ENCODE measurements at places on chromosomes 12 and 14.
A peak's percentile ranks its signal among the peaks of the same experiment; 100 is the strongest.

GRCh38 chr12:58272461-58272860 is 331.1 kb downstream of the ATP23 start:
- no peak overlapping the region for H3K27ac ChIP-seq
- H3K36me3 ChIP-seq = no peaks in the 10 kb centered on the region
- no peaks in the 10 kb centered on the region for H3K27me3 ChIP-seq
- no peak for DNase-seq
- H3K4me1 ChIP-seq = no peaks in the 10 kb centered on the region
- no peak overlapping the region for H3K4me3 ChIP-seq

GRCh38 chr14:24334431-24335291 is at the start of gene ADCY4:
Gene ADCY4 (minus strand): TSS chr14:24335071. CDS start chr14:24334652, 419 bp downstream.
- H3K36me3 ChIP-seq = peaks cover 37% of the 10 kb centered on the region
- H3K4me1 ChIP-seq = peaks cover 56% of the 10 kb centered on the region
- H3K27me3 ChIP-seq = peaks cover 4% of the 10 kb centered on the region
- H3K27ac ChIP-seq = no peak within 1 kb of the TSS
- H3K4me3 ChIP-seq = peak within 1 kb of the TSS; percentile 77

DNA sequence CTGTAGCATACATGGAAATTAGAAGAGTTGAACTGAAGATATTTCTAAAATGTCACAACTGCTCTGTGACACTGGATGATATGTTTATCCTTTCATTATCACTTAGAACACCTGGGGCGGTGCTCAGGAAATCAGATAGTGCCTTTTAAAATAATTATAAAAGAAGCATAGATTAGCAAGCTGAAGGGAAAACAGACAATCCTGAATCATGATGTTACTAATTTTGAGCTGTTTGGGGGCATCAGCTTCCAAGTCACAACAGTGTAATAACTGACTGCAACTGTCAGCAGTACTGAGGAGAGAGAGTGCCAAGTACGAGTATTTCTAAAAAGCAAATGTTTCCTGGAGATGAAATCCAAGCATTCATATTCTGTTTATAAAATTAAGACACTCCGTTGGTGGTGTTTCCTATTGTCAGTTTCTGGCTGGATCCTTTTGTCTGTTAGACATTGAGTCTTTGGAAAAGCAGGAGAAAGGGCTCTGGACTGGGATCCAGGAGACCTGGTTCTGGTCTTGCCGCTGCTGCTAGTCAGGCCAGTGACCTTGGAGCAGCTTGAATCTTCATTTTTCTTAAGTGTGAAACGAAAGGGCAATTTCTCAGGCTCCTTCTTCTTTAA is 380.1 kb downstream of the EGLN3 start:
- H3K36me3 ChIP-seq = no peaks in the 10 kb centered on the region
- H3K27me3 ChIP-seq = no peaks in the 10 kb centered on the region
- no peak for DNase-seq
- H3K27ac ChIP-seq = no peak overlapping the region
- no peak overlapping the region for H3K4me3 ChIP-seq

DNA sequence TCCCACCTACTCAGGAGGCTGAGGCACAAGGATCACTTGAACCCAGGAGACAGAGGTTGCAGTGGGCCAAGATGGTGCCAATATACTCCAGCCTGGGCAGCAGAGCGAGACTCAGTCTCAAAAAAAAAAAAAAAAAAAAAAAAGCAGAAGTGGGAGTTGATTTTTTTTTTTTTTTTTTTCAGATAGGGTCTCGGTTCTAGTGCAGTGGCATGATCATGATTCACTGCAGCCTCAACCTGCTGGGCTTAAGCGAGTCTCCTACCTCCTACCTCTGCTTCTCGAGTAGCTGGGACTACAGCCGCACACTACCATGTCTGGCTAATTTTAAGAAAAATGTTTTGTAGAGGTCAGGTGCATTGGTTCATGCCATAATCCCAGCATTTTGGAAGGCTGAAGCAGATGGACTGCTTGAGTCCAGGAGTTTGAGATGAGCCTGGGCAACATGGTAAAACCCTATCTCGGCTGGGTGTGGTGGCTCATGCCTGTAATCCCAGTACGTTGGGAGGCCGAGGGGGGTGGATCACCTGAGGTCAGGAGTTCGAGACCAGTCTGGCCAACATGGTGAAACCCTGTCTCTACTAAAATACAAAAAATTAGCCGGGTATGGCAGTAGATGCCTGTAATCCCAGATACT is 16.3 kb upstream of the HSP90AA1 start:
- no peaks in the 10 kb centered on the region for H3K4me1 ChIP-seq
- peaks cover 3% of the 10 kb centered on the region for H3K36me3 ChIP-seq
- H3K4me3 ChIP-seq = no peak overlapping the region
- DNase-seq = no peak

DNA sequence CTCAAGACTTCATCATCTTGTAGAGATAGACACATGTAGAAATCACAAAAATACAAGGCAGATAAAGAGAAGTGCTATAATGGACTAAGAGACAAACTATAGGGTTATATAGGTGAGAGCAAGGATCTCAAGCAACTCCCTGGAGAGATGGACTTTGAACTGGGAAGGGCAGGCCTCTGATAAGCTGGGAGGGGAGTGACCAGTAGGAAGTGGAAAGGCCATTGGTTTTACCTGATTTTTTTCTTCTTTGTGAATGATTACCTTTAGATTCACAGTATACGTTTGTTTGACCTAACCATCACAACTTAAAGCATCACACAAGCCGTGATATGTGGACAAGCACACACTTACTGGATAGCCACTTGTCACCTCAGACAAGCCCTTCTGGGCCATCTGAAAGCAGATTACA is 5.2 kb upstream of the TEP1 start:
- no peak overlapping the region for H3K4me3 ChIP-seq
- DNase-seq = no peak
- peaks cover 6% of the 10 kb centered on the region for H3K4me1 ChIP-seq
- H3K36me3 ChIP-seq = peaks cover 3% of the 10 kb centered on the region

DNA sequence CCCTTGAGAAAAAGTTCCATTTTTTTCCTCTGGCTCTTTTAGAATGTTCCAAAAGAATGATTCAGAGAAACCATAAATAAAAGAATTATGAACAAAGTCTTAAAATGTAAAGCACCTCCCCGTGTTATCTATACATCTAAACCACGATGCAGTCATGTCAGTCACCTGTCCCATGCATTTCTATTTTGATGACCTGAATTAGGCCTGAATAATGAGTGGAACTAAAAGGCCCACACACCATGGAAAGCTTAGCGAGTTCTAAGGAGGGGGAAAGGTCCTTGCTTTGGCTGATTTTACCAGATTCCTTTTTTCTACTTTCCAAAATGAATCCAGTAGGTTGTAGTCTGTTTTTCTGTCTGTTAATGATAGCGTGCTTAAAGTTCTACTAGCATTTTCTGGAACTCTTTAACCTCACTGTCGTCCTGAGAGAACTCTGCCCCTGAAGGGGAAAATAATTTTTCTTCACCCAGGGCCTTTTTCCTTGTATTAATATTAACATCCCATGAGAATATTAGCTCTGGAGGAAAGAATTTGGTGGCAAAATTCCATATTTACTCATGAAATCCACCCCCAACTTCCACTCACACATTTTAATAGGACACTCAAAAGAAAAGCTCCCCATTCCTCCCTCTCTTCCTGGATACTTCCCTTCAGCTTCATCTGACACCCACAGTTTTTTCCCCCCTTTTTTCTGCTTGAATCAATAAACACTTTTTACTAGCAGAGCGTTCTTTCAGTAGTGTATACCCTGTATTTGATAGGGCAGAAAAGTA is 266.3 kb upstream of the DIO2 start:
- H3K27me3 ChIP-seq = no peaks in the 10 kb centered on the region
- H3K27ac ChIP-seq = no peak overlapping the region
- no peaks in the 10 kb centered on the region for H3K36me3 ChIP-seq
- H3K4me1 ChIP-seq = no peaks in the 10 kb centered on the region
- no peak for DNase-seq

GRCh38 chr12:78220811-78221210 is 390.1 kb downstream of the NAV3 start:
- no peaks in the 10 kb centered on the region for H3K36me3 ChIP-seq
- no peak for DNase-seq
- H3K4me3 ChIP-seq = no peak overlapping the region

GRCh38 chr12:20210621-20211215 is 157.6 kb upstream of the PDE3A start:
- H3K4me1 ChIP-seq = no peaks in the 10 kb centered on the region
- DNase-seq = no peak
- H3K36me3 ChIP-seq = no peaks in the 10 kb centered on the region
- no peaks in the 10 kb centered on the region for H3K27me3 ChIP-seq

DNA sequence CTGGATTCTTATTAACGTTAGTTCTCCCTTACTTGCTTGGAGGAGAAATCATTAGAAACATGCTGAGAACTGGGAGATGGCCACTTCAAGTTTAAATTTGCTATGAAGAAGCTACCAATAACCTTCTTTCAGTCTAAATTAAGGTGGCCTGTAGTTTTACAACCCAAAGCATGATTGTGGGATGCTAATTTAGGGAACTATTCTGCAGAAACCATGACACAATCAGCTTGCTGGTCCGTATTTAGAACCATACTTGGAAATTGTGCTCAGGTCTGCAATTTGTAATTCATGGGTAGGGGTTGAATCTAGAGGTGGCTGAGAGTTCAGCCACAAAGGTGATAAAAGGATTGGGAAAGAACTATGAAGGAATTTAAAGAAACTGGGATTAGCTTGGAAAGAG is 405.7 kb downstream of the RAD51B start:
- no peaks in the 10 kb centered on the region for H3K36me3 ChIP-seq
- no peak overlapping the region for H3K27ac ChIP-seq
- no peak for DNase-seq
- H3K4me1 ChIP-seq = no peaks in the 10 kb centered on the region

DNA sequence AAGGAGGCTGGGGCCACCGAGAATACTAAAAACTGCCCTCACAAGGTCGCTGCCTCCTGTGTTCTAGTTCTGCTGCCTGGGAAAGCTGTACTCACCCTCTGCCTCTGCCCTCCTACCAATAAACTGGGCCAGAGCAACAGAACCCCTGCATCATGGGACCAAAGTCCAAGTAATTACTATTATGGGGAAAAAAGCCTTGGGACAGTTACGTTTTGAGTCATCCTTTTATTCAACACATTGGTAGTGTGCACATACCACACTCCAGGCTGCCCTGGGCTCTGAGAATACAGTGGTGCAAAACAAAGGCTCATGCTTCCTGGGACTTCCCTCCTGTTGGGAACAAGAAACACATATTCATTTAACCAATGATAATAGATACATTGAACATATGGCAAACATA is 49.0 kb downstream of the CACNA1C start:
- no peak for DNase-seq
- no peaks in the 10 kb centered on the region for H3K36me3 ChIP-seq
- H3K4me1 ChIP-seq = no peaks in the 10 kb centered on the region
- peaks cover 18% of the 10 kb centered on the region for H3K27me3 ChIP-seq

DNA sequence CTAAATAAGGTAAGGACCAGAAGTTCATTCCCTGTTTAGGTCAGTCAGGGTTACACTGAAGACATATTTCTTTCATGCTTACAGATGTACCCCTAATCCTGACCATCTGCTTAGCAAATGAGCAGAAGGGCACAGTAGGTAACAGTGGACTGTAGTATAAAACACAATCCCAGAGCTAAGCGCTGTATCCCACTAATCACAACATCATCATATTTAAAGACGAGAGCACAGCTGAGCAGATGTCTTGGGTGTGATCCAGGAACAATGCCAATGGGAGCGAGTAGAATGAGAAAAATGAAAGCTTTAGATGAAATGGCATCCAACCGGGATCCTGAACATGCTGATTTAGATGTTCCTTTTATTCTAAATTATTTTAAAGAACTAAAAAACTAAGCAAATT is 213.4 kb downstream of the CCER1 start:
- no peak for DNase-seq
- H3K27me3 ChIP-seq = no peaks in the 10 kb centered on the region
- H3K36me3 ChIP-seq = no peaks in the 10 kb centered on the region
- no peaks in the 10 kb centered on the region for H3K4me1 ChIP-seq
- H3K4me3 ChIP-seq = no peak overlapping the region

DNA sequence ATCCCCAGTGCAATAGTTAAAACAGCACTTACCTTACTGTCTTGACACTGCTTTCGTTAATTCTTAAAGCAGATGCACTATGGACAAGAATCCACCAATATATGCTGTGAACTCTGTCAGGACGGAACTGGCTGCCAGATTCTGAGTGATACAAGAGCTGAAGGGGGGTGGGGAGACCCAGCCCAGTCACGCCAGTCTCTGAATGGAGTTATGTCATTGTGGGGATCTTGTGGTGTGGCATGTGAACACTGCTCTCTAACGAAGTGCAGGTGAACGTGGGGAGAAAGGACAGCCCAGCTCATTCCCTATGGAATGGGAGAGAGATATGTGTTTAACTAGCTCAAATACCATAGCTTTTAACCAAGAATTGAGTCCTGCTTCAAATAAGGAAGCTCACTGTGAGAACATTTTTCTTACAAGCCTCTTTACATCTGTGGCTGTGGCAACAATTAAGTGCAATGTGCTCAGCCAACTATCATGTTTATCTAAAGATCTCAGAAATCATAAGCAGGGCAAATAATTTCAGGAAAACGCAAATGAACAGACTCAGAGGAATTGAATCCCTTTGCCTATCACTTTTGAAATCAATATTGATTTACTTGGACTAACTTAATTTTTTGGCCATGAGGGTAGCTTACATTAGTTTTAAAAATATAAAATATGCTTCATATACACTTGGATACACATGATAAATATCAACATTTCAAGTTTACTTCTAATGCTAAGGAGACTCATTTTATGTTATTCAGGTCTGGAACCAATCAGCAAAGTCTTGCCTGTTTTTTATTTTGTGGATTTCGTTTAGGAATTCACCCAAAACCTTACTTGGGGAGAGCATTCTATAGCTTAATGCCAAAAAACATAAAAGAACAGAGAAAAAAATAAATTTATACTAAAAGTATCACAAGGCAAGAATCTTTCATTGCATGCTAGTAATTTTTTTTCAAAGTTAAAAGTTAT is at the start of gene LUM:
LUM (minus strand) TSS at position 129 of the 960 bp plus-strand sequence. CDS start 2,515 bp downstream, outside the sequence.
- H3K4me1 ChIP-seq = no peaks in the 10 kb centered on the region
- H3K27me3 ChIP-seq = no peaks in the 10 kb centered on the region
- H3K4me3 ChIP-seq = no peak within 1 kb of the TSS
- H3K36me3 ChIP-seq = no peaks in the 10 kb centered on the region

GRCh38 chr14:76773956-76774820 is 12.9 kb downstream of the VASH1 start:
- H3K4me3 ChIP-seq = no peak overlapping the region
- H3K27ac ChIP-seq = no peak overlapping the region
- no peaks in the 10 kb centered on the region for H3K27me3 ChIP-seq
- no peak for DNase-seq
- H3K4me1 ChIP-seq = no peaks in the 10 kb centered on the region

GRCh38 chr14:67490196-67490595 is 1.7 kb upstream of the TMEM229B start:
- H3K4me3 ChIP-seq = no peak overlapping the region
- H3K36me3 ChIP-seq = peaks cover 25% of the 10 kb centered on the region
- no peaks in the 10 kb centered on the region for H3K27me3 ChIP-seq
- no peak for DNase-seq
- peak overlapping the region; percentile 99 for H3K27ac ChIP-seq
